ENCODE measurements at places on chromosomes 4 and X.

- no peak for DNase-seq
Measured at GRCh38 chrX:104707572-104707971, 141.6 kb downstream of the IL1RAPL2 start.

DNA sequence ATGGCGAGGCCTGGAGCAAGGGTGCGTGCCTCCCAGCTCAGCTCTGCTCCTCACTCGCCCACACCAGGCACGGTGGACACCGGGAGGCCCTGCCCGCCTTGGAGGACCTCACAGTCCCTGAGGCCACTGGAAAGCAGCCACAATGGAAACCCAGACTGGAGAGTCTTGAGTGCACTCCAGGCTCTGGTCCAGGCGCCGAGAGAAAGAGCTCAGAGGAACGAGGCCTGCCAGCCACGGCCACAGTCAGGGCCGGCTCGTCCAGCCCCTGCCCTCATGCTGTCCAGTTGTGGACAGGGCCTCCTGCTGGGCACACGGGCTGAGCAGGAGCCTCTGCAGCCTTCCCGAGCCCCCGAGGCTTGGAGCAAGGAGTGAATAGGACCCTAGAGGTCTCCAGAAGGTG is 53.3 kb upstream of the GRPEL1 start:
- DNase-seq: no peak

DNA sequence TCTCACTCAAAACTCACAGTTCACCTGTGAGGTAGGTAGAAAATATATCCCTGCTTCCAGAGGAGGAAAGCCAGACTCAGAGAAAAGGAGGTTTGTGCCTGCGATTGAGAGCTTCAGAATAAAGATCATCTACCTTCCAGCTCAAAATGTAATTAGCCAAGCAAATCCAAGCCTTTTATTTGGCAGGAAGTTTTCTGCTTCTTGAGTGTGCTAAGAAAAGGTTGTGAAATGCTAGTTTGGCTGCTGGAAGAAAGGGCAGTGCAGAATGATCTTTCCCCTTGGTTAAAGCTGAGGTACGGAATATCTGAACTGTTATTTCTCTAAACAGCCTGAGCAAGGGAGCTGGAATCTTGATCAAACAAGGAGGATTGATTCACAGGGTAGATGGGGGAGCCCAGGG is 59.7 kb upstream of the VCX3B start:
- no peak for DNase-seq

GRCh38 chrX:10619425-10620046 is 849 bp downstream of the MID1 start:
- DNase-seq: no peak

- peak; percentile 84 for DNase-seq
Measured at GRCh38 chr4:140427106-140427918, at the start of gene CLGN. Gene CLGN (minus strand): TSS chr4:140427648. CDS start chr4:140413078, 14,570 bp downstream.

- no peak for DNase-seq
Measured at GRCh38 chr4:83489711-83490326, 4.9 kb upstream of the ABRAXAS1 start.

DNA sequence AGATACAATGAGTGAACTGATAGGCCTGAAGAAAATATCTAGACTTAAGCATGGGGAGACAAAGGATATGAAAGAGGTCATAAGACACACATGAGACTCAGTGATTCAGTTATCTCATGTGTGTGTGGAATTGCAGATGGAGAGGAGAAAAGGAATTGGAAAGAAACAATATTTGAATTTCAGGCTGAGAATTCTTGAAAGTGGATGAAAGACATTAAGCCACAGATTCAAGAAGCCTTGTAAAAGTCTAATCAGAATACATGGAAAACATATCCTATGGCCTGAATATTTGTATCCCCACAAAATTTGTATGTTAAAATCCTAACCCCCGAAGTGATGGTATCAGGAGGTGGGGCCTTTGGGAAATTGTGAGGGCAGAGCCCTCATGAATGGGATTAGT is 28.3 kb downstream of the NSUN7 start:
- no peak for DNase-seq

DNA sequence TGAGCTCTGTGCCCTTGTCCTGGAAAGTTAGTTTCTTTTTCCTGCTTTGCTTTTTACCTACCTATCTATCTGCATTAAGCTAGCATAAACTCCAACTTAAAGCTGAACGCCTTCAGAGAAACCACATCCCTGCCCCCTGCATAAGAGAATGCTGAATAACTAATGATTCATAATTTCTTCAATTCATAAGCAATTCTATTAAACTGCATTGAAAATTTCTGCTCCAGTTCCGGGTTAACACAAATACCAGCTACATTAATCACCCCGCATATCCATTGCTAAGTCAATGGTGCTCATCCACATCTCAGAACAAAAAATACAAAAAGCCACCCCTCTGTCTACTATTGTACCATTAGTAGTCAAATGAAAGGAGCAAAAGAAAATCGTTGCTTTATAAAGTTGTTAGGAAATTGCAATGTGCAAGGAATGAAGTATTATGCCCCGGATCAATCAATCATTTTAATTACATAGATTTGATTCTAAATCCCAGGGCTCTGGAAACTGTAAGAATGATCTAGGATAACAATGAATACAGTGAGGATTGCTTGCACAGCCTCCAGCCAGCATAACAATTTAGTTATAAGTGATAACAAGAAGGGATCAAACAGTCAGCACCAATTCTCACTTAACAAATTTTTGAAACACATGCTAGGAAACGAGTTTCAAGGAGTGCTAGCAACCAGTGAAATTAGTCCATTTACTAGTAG is 106.8 kb downstream of the ELOVL6 start:
- DNase-seq: no peak

DNA sequence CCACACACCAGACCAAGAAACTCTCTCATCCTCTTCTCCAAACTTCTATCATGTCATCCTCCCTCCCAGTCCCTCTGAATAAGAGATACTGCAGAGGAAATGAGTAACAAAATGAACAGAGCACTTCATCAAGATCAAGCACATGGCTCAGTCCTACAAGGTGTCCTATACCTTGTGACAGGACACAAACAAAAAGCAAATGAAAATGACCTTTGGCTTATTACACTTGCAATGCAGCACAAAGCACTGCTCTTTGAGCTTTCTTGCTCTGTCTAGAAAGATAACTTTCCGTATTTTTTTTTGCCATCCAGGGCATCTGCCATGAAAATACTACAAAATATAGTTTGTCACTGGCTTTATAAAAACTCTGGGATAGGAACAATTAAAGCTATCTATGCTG is 402.7 kb downstream of the HNRNPD start:
- DNase-seq: no peak

- DNase-seq: no peak
Measured at GRCh38 chr4:41384992-41385391, 128.3 kb downstream of the UCHL1 start.

GRCh38 chr4:123786163-123786915 is 389.7 kb downstream of the SPRY1 start:
- no peak for DNase-seq

DNA sequence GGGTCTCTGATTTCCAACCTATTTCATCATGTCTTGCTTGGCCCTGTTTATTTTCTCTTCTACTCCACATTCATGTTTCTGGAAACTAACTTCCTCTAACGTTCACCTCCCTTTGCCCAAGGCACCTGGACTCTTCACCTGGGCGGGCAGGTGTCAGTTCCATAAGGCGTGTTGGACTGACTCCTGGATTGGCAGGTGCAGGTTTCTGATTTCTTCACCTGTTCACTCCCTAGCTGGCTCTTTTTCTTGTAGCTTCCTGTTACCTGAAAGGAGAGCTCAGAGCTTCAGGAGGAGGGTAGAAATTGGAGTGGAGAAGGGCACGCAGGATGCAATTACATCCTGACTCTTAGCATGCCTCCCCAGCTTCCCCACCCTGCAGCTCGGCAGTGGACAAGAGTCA is 350.8 kb upstream of the KLF3 start:
- no peak for DNase-seq

DNA sequence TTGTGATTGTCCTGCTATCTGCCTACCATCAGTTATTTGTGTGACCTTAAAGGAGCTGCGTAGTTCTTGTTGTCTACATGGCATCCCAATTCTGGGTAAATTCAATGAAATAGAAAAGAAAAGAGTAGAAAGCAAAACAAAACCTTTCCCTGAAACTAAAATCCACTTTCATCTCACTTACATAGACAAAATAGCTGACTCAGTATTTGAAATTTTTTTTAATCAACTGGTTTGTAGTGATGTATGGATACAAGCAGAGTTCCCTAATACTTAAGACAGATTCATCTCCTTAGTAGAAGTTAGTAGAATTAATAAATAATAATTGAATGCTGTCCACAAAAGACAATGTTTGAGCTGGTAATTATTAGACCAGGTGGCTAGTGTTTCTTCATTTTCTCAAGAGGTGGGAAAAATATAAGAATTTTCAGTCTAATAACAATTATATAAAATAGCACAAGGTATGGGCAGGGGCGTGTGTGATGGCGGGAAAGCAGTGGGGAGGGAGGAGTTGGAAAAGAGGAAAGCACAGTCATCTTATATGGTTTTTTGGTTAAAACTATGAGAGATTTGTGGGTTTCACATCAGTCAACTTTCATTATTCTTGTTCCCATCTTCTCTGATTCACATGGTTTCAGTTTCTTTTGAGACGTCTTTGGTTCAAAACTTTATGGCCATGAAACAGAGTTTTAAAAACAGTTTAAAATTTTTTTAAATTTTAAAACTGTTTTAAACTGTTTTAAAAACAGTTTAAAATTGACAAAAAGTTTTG is 275.2 kb downstream of the SPRY1 start:
- DNase-seq: no peak

DNA sequence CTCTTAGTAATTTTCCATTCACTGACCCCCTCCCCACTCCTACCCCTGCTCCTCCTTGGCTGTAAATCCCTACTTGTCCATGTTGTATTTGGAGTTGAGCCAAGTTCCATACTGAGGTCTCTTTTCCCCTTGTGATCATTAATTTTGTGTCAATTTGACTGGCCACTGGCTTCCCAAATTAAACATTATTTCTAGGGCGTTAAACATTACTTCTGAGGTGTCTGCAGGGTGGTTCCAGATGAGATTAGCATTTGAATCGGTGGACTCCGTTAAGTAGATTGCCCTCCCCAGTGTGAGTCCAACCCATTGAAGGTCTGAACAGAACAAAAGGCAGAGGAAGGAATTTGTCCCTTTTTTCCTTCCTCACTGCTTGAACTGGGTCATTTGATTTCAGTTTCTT is 25.7 kb downstream of the SLC39A8 start:
- DNase-seq: no peak

DNA sequence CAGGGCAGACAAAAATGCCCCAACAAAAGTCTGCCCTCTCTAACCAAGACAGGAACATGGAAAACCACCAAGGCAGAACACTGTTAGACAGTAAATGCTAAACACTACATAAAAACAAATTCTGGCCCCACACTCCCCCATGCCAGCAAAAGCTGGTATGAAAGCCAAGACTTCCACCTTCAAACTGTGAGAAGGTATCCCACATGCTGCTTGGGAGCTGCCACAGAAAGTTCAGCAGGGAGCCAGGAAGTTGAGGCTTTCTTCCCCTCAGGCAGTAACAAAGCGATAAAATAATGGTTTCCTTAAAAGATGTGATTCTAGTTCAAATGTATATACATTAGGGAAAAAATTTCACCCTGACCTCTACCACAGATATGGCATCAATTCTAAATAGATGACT is 770.4 kb upstream of the NDST4 start:
- no peak for DNase-seq

DNA sequence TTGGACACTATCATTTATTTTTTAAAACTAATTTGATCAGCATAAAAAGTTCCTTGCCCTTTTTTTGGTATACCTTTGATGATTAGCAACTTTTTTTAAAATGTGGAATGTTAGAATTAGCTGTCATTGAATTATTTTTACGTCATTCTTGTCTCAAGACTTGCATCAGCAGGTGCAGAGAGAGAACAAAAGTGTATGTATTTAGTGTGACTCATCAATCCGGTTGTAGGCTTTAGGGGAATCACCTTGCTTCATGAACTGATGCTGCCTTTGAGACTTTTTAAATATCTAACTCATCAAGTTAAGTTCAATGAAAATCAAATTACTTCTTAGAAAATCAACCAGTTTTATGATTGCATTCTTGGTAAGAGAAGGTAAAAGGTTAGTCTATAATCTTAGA is 125.1 kb downstream of the ARX start:
- DNase-seq: no peak

GRCh38 chr4:129248621-129249020 is 152.7 kb downstream of the C4orf33 start:
- no peak for DNase-seq

GRCh38 chrX:135536877-135537276 is 16.4 kb downstream of the INTS6L start:
- no peak for DNase-seq

DNA sequence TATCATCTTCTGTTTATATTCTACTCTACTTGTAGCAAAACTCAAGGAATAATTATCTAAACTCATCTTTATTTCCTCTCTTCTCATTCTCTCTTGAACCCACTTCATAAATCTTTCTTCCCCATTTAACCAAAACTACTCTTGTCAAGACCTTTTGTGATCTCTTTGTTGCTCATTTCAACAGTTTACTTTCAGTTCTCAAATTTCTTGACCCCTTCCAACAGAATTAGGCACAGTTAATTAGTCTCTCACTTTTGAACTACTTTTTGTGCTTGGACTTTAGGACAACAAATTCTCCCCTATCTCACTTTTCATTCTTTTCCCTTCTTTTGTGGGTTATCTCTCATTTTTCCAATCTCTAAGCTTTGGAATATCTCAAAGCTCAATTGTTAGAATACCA is 27.4 kb upstream of the CAMK2D start:
- no peak for DNase-seq

DNA sequence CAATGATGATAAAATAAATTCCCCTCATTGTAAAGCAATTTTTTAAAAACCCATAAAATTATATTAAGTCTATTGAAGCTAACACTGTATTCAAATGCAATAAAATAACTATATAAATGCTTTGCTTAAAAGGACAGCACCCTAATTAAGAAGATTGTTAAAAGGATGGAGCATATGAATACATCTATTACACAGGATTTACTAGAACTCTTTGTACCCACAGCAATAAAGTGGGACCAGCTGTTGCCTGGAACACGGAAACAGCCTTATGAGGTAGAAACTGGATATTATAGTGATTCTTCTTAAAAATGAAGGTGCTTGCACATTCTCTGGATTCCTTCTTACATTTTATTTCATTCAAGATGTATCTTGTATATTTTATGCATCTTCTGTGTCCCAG is 298.7 kb upstream of the KLF3 start:
- no peak for DNase-seq

GRCh38 chrX:6223516-6223915 is 5.2 kb downstream of the NLGN4X start:
- DNase-seq: no peak

GRCh38 chr4:9921326-9921725 is 100.0 kb downstream of the SLC2A9 start:
- no peak for DNase-seq

DNA sequence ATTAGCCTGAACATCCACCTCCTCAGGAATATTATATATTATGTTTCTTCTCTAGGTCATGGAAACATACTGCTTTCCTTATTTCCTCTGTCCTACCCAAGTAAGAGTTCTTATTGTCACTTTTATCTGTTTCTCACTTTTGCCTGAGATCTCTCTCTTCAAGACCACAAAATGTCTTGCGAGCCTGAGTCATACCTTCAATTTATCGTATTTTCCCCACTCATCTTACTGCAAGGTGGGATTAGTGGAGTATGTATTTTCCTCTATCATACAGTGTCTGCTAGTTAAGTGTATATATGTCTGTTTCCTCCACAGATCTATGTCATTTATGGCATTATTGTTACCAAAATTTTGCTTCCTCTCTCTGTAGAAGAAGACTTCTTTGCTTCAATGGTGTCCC is 124.5 kb downstream of the EIF4E start:
- no peak for DNase-seq

- no peak for DNase-seq
Measured at GRCh38 chr4:42411803-42412202, 14.5 kb downstream of the SHISA3 start.

- peak; percentile 15 for DNase-seq
Measured at GRCh38 chr4:151532001-151532708, 123.2 kb downstream of the FHIP1A start.
